T-helper 1 cell (primary cell): ENCODE measurements at places on chromosomes 7 and 10.

GRCh38 chr7:30557245-30557644, 37.4 kb upstream of the GARS1 start:
- no peak for DNase-seq

- no peak for DNase-seq
These were observed 51.3 kb downstream of the NHLRC2 start for GRCh38 chr10:113905756-113906155.

DNA sequence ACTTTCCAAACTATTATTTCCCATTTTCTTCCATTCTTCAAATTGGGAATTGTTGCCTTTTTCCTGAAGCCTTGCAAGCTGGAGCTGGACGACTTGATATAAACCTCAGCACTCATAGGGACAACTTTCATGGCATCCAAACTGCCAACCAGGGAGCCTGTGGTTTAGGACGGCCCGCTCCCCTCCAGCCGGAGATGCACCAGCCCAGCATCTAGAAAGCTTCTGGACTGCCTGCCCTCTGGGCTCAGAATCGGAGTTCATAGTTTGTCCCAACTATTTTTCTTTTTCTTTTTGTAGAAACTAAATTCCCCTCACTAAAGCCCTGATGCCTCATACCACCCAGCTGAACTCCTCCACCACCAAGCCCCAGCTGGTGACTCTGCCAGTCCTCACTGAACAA, 200.3 kb downstream of the DNAJB6 start:
- DNase-seq: peak; percentile 3

DNA sequence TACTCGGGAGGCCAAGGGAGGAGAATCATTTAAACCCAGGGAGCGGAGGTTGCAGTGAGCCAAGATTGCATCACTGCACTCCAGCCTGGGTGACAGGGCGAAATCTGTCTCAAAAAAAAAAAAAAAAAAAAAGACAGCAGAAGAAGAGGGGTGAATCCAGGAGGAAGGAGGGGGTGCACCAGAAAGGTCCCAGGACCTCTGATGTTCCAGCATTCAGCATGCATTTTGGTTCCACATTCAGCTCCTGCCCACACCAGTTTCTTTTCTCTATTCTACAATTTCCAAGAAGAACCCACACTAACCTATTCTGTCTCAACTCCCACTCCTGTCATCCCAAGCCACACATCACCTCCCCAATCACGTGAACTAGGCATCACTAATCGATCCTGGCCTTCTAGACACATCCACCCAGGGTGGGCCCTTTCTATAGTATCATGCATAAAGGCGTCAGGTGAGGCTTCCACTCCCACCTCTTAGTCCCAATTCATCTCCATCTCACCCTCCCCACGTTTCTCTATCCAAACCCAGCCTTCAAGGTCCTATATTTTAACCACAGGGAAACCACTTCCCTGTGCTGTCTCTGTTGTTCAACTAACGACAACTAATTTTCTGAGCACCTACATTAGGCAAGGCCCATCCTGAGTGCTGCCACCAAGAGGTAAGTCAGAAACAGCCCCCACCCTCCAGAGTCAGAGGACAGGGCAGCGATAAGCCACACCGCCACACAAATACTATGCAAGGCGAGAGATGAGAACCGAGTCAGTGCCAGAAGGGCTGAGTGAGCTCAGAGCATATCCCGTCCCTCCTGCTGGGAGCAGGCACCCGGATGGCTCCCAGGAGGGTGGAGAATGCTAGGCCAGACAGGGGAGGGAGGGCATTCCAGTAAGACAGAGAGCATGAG, 2.2 kb downstream of the ANXA11 start:
- peak; percentile 85 for DNase-seq

GRCh38 chr10:3702056-3702546, 82.9 kb downstream of the KLF6 start:
- DNase-seq: no peak

- DNase-seq: no peak
These were observed 120.5 kb downstream of the WDR11 start for GRCh38 chr10:120971671-120972070.

DNA sequence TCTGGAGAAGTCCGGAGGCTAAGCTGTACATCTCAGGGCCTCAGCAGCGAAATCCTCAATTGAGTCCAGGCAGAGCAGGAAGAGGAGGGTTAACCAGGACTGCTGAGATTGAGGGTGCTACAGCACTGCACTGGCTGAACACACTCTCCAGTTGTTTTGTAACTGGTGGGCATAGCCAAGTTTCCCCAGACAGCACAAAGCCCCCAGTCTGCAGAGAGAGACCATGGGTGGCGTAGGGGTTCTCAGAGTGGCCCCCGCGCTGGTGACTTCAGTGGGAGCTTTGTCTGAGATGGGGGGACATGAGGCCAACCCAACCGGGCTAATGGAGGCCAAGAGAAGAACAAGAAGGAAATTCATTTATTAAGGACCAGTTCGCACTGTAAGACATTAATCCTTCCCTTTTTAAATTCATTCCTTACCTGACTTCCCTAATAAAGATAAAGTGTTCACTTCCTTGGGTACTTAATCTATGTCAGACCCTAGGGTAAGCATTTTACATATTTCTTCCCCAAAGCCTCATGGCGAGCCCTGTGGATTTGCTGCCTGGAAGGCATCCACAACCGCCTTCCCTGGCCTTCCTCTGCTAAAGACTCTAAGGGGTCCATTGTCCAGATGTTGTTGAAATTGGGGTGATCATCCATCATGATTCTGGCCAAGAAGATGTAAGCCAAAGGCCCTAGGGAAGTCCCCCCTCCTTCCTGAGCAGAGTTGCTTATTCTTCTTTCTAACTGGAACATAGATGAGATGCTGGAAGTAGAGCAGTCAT, 121.4 kb upstream of the CHST15 start:
- DNase-seq: no peak

DNA sequence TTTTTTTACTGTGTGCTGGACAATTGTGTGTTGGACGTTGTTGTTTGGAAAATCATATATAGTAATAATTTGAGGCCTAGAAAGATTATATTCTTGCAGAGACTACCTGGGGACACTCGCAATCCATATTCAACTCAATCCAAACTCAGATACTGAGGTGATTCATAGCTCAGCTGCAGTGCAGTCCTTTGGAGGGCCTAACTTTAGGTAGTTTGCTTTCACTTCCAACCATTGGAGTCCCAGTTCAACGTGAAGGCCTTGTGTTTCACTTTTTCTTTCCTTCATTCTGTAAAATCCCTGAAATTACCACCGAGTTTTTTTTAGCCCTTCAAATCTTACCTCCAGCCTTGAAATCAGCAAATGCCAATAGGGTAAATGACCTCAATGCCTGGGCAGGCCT, 32.3 kb downstream of the ATRNL1 start:
- DNase-seq: no peak

DNA sequence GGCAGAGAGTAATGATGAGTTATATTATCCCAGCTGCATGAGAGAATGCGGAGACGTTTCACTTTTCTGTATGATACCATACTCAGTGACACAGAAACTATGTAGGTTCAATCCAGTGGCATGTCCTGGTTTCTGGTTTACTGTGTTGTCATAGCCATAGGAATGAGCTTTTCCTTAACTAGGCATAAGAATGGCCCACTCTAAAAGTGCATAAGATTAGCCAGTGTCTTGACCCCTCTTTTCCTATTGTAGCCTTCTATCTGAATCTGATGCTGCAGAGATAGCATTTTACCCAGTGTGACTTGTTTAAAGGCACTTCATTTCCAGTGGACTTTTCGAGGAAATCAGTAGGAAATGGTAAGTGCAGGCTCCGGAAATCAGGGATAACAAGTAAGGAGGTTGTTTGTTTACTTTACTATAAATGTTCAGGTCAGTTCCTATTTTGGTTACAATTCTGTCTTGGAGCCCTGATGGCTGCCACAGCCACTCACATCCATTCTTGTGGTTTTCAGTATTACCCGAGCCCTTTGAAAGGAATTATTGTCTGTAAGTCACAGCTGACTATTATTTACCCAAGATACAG, 70.5 kb downstream of the SEMA3A start:
- DNase-seq: no peak

DNA sequence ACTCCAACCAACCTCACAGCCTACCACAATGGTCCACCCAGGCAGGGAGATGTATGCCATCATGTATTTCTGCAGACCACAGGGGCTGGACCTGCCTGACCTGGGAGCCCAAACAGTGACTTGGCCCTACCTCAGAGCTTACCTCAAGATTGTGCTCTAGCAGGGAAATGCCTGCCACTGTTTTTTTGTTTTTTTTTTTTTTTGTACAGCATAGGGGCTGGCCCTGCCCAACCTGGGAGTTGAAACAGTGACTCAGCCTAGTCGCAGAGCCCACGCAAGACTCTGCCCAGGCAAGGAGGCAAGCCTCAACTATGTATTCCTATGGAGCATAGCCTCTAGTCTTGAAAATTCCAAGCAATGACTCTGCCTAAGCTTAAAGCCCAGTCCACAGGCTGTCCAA, 39.3 kb upstream of the CDK6 start:
- peak; percentile 10 for DNase-seq

- no peak for DNase-seq
These were observed 16.6 kb downstream of the ARID5B start for GRCh38 chr10:61918140-61918539.

GRCh38 chr10:110973400-110973799, 54.0 kb downstream of the SHOC2 start:
- no peak for DNase-seq

DNA sequence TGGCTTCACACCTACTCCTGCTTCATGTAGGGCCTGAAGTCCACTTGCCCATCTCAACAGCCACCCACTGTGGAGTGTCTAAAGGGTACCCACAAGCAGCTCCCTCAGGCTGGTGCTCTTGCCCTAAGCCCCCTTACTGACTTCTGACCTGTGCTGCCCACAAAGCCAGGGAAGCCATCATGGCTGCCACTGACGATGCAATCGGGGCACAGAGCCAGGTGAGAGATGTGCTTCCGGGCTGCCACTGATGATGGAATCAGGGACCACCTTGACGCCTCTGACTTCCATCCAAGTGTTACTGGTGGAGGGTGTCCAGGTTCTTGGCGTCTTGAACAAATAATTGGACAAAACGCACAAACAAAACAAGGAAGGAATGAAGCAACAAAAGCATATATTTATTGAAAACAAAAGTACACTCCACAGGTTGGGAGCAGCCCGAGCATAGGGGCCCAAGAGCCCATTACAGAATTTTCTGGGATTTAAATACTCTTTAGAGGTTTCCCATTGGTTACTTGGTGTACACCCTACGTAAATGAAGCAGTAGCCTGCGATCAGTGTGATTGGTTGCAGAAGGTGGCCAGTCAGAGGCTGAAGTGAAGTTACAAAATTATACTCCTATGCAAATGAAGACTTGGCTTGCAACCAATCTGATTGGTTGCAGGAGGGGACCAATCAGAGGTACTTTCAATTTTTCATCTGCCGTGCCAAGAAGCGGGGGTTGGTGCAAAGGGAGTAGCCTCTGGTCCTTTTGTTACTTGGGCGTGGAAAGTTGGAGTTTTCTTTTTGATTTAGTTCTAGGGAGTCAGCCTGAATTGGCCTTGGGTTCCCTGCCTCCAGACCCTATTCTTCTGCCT, 4.5 kb downstream of the CPA2 start:
- DNase-seq: no peak

GRCh38 chr7:155543011-155543876, 3.1 kb downstream of the CNPY1 start:
- DNase-seq: no peak
